ENCODE measurements at places on chromosomes 1 and 21.

- DNase-seq, result no peak
These were observed 6.7 kb upstream of the CD55 start for GRCh38 chr1:207314816-207315215.

DNA sequence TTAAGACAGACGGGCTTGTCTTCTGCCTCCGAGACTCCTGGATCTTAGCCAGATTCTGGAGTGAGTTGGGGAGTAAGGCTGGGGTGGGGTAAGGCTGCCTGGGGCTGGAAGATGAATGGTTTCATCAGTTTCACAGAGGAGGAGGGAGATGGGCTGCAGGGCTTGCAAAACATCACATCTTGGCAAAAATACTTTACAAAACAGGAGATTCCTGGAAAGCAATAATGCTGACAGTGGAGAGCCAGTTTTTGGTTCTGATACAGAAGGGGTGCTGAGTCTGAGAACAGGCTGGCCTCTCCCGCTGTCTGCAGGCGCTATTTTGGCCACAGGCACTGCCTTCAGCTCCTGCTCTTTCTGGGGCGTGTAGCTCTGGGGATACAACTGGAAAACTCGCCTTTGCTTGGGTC is 83.4 kb upstream of the KCNE2 start:
- DNase-seq, result no peak

- no peak for DNase-seq
These were observed 120.6 kb downstream of the SPSB1 start for GRCh38 chr1:9413071-9413876.

DNA sequence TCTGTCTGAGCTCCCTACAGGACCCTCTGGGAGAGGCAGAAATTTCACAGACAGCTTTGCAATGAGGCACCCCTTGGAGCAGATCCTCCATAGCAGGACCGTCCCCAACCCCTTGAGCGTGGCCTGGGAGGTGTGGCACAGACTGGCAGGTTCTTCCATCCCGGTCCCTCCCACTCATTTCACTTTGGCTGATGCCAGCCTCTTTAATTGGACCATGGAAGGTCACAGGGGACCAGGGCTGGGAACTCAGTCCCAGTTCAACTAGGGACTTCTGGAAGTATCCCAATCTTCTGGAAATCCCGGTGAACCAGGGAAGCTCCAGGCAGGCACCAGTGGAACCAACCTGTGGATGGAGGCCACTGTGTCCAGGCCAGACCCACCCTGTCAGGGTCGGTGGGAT is 83.7 kb downstream of the SPSB1 start:
- no peak for DNase-seq

DNA sequence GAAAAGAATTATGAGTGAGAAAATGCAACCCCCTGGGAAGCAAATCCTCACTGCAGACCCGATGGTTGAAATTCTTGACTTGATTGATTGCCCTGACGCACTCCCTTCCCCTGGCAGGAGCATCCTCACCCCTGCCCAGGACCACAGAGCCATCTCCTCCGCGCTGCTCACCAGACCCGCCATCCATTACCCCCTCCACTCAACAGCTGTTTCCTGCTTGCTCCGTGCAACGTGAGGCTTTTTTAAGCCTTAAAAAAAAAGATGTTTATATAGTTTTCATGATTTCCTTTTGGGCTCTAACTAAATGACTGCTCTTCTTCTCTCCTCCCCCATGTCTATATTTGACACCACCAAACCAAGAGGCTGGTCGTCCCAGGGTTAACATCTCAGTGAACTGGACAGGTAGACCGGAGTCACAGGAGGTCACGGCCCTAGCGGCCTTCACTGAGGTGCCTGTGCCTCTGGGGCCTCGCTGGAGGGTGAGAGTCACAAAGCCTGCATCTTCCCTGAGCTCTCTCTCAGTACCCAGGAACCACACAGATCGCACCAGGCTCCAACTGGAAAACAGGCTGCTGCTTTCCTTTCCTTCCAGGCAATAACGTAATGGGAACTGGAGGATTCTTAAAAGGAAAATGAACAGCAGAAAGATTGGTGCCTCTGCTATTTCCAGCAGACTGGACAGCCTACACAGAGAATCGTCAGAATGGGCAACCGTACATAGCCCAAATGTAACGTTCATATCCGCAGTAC is 49.8 kb downstream of the ZBTB18 start:
- no peak for DNase-seq

DNA sequence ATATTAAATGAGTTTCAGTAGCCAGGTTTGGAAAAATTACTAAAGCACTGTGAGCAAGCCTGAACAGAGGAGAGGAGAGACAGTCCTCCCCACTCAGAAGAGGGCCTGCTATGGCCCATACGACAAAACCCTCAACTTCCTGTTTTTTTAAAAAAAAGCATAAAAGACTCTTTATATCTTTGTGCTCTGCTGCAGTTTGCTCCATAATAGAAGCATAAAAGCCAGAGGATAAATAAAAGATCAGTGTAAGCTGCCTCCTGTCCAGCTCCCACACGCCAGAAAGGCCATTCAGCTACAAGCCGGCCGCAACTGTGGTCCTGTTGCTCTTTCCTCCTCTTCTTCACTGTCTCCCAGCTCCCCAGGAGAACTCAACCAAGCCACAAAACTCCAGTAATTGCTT is 37.8 kb downstream of the NID1 start:
- no peak for DNase-seq

DNA sequence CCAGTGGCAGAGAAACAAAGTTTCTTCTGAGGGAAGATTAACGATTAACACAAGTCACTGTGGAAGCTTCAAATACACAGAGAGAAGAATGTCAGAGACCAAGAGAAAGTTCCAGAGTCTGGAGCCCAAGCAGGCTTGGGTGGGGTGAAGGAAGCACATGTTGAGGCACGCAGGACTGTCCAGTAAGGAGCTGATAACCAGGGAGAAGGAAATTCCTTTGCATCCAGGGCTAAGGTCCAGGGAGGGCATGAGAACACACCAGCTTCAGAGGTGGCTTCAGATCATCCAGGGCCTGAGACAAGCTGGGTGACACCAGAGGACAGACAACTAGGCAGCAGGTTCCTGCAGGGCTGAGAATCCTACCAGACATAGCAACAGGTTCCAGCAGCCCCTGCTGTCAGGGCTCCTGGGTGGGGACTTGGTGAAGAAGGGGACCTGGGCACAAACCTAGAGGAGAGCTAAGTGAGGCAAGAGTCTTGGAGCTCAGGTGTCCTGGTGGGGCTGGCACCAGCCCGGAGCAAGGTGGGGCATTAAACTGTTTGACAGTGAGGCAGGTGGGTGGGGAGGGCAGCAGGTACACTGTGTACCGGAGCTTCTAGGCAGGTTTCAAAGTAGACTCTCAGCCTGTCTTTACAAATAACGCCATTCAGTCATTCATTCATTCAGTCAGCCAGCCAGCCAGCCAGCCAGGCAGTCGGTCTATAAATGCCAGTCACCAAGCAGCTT is 2.6 kb upstream of the SPRR1A start:
- no peak for DNase-seq

DNA sequence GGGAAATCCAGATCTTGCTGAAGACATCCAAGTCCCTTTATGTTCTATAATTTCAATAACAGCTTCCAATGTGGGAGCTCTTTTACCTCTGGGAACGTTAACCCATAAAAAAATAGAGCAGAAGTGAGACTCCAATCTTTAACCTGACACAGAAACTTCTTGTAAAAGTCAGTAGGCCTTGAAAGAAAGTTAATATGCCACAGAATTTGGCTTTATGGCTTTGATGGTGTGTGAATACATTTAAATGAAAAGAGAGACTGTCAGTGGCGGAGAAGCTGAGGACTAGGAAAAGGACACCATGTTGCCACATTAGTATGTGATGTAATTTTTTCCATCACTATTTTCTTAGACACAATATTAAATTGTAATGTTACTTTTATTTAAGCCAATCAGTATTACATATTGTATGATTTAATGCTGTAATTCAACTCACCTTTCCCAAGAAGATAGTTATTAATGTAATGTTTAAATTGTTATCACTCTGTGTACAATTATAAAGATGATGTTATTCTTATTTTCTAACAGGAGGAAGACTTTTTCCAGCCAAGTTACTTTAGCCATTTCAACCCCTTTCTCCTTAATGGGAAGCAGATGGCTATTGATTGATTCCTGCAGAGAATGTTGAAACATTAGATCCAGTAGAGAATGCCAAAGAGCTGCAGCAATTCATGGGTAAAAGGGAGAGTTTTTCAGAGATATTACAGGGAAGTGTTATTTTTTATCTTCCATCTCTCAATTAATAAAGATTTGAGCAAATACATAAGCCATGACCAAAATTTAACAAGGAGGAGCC is 17.5 kb upstream of the CLDN8 start:
- DNase-seq, result no peak

DNA sequence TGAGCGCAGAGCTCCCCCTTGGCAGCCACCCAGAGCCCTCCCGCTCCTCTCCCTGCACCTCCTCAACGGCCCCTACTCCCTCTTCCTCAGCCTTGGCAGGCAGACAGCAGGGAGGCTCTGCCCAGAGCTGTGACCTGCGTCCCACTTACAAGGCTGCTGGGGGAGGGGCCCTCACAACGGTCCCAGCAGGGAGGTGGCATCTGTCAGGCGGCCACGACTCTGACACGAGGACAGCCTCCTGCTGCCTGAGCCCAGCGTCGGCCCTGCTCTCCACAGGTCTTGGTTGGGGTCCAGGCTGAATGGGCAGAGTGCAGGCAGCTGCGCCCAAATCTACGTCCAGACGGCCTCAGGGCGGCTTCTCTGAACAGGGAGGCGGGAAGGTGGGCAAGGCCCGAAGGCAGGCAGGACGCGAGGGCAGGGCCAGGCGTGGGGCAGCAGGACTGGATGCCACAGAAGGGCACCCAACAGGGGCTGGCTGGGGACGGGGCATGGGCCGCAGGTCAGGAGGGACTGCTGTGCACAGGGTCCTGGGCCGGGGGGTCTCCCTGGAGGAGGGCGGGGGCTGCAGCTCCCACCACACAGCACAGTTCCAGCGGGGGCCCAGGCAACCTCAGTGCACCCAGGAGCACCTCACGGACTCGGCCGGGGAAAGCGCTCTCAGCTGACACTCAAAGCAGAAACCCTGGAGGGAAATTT is 7.5 kb downstream of the SLC19A1 start:
- peak; percentile 25 for DNase-seq

DNA sequence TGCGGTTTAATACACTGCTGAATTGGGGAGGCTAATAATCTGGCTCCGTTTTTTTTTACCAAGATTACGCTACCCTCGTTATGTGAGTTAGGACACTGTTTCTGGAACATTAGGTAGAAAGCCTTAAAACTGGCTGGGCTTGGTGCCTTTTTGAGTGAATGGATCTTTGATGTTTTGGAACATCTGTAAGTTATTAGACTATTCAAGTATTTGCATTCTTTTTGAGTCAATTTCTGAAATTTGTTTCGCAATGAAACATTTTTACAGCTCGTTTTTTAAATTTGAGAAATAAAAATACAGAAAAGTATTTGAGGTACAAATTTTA is 106.9 kb downstream of the LTN1 start:
- no peak for DNase-seq

- DNase-seq, result no peak
These were observed 79.5 kb downstream of the EVI5 start for GRCh38 chr1:92705446-92705845.

- no peak for DNase-seq
These were observed 1441.2 kb downstream of the PLA2G4A start for GRCh38 chr1:188269956-188270355.

DNA sequence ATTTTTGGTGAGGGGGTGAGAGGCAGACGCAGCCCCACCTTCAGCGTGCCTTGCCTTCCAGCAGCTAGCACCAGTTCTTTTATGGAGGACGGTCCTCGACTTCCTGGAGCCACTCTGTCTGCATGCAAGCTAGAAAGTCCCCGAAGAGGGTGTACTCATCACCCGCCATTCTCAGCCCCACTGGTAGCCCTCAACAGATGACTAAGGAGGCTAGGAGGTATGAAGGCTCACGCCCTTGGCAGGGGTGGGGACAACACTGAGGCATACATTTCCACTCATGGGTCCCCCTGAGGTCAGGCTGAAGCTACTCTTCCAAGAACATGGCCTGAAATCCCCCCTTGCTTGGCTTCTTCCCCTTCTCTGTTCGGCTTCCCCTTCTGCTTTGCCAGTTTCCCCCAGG is 8.9 kb upstream of the PTPRF start:
- DNase-seq, result no peak

GRCh38 chr1:200448034-200448762 is 38.4 kb upstream of the ZNF281 start:
- DNase-seq, result no peak

GRCh38 chr1:234986750-234987414 is 141.8 kb downstream of the TOMM20 start:
- no peak for DNase-seq

- no peak for DNase-seq
These were observed 273.4 kb upstream of the CACYBP start for GRCh38 chr1:174726167-174726879.

DNA sequence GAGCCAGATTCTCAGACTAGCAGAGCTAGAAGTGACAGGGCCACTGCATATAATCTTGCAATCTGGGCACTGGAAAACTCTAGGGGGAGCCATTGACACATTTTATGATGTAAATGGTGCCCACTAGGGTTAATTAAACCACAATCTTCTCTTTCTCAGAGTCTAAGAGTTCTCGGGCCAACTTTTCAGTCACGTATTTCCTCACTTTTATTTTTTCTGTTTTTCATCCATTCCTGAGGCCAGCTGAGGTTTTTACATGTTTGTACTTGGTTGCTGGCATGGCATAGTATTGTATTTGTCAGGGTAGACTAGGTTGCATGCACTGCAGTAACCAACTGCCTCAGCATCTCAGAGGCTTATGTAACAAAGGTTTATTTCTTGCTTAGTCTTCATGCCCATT is 138.2 kb downstream of the ZNF326 start:
- no peak for DNase-seq

DNA sequence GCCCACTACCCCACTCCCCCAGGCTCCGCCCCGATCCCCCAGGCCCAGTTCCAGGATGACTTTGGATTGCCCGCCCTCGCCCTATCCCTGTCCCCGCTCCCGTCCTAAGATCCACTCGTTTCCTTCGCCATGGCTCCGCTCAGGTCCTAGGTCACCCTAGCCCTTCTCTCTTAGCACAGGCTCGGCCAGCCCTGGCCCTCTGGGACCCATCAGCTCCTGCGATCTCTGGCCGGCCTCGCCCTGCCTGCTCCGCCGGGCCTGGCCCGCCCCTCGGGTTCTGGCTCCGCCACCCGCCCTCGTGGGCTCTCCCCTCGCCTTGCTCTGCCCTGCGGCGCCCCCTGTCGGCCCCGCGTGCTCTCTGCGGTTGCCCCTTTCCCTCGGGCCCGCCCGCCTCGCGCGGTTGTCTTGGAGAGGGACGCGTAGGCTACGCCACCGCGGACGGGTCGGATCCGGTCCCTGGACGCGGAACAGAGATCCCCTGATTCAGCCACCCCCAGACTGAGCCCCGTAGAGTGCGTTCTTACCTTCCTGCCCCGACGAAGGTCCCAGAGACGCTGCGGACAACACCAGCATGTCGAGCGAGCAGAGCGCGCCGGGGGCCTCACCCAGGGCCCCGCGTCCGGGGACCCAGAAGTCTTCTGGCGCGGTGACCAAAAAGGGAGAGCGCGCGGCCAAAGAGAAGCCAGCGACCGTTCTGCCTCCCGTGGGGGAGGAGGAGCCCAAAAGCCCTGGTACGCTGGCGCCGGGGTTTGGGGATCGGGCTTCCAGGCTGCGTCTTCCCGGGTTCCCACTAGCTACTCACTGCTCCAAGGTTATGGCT is at the start of gene LRRC71:
Gene LRRC71, plus strand, starts transcription at position 400 of the 820 bp plus-strand sequence. Its CDS starts 172 bp downstream, at position 572.
- DNase-seq, result peak; percentile 26
